ENCODE measurements at places on chromosomes 3 and 15.
A peak's percentile ranks its signal among the peaks of the same experiment; 100 is the strongest.

- DNase-seq = peak; percentile 15
Observed at GRCh38 chr15:58761010-58761388, 10.1 kb upstream of the MINDY2 start.

GRCh38 chr15:26889298-26889898, 22.5 kb downstream of the GABRA5 start:
- peak; percentile 20 for DNase-seq

- DNase-seq = no peak
Observed at GRCh38 chr3:185677146-185677829, 91.2 kb downstream of the SENP2 start.

DNA sequence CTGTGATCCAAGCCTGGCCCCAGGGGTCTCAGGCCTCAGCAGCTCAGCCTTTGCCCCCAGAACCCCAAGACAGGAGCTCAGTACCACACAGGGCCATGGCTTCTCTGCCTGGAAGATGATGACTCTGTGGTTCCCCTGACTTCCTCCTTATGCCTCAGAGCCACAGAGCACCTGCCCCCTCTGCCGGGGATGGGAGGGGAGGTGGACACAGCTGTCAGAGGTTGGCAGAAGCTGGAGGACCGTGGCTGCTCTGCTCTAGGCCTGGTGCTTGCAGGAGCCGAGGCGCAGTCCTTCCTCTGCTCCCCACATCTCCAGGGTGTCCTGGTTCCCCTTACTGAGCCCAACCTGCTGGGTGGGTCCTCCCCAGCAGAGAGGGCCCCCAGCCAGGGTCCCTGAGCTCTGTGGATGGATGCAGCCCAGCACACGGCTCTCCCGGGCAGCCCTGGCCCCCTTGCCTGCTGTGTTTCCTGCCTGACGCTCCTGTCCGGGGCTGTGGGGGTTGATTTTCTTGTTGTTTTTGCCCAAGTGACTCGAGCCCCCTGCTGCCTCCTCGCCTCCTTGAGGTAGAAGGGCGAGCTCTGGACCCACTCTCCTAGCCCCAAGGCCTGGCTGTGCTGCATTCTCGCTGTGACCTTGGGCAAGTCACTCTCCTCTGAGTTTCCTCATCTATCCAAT, 36.6 kb downstream of the PSTPIP1 start:
- DNase-seq = peak; percentile 24

- DNase-seq = no peak
Observed at GRCh38 chr15:40430271-40430805, 10.4 kb upstream of the BAHD1 start.

DNA sequence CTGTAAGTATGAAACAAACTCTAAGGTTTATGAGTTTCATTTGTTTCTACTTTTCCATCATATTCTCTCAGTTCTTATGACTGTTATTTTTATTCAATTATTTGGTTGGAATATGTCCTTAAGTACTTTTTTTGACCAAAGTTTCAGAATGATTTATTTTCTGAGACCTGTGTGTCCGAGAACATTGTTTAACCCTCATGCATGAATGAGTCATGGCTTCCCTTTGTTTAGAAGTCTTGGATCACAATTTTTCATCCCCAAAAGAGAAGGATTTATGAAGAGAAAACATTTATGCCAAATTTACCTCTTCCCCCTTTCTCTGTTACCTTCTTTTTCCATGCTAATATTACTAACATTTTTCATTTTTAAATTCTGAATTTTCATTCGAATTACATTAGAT, 518.0 kb upstream of the NR2F2 start:
- no peak for DNase-seq

DNA sequence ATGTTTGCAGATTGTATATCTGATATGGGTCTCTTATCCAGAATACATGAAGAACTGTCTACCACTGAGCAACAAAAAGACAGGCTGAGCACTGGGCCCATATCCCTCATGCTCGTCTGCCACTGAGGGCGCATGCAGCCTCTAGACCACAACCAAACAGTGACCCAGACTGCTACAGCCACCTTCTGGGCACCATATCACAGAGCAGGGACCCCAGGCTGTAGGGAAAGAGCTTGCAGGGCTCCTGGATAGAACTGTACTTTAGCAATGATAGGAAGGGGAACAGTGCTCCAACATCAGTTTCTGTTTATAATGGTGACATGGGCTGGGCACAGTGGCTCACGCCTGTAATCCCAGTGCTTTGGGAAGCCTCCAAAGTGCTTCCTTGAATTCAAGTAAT, 40.2 kb upstream of the TMEM87A start:
- DNase-seq = no peak

- DNase-seq = no peak
Observed at GRCh38 chr3:108346301-108347227, 50.2 kb downstream of the HHLA2 start.

DNA sequence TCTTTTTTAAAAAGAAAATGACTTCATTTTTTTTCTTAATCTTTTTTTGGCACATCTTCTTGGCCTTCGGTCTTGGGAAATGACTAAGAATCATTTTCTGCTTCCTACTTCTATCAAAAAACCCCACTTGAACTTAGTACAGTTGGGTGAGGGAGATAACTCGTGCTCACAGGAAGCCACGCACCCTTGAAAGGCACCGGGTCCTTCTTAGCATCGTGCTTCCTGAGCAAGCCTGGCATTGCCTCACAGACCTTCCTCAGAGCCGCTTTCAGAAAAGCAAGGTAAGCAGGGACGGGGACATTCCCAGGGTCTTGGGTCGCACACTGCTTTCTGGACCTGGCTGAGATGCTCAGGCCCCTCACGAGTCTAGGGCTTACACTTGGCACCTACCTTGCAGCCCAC, at the start of gene CCR4:
Gene CCR4 (plus strand): TSS at position 235 of the 402 bp plus-strand sequence. CDS start 1,779 bp downstream, outside the sequence.
- peak; percentile 68 for DNase-seq

Measured in CD4-positive, alpha-beta T cell treated with Interleukin-6 at 100 ng/mL for 8 hours (primary cell).